ENCODE measurements at places on chromosomes 2 and 18.

DNA sequence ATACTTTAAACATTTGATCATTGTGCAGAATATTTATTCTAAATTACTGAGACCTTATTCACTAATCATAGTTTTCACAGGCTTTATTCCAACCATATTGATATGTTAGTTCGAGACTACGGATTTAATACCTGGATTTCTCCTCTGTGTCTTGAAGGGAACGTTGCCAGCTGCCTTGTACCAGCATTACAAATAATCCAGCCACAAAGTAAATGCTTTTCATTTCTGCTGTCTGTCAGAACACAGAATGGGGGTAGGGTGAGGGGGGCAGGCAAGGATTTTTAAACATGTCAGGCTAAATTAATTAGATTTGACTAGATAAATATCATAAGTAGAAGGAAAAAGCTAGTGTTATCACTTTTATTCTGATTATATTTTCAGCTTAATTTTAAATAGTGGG, 3.1 kb downstream of the GCG start:
- DNase-seq = no peak

- DNase-seq = no peak
These were observed 368.8 kb upstream of the CDH19 start for GRCh38 chr18:66972681-66973080.

DNA sequence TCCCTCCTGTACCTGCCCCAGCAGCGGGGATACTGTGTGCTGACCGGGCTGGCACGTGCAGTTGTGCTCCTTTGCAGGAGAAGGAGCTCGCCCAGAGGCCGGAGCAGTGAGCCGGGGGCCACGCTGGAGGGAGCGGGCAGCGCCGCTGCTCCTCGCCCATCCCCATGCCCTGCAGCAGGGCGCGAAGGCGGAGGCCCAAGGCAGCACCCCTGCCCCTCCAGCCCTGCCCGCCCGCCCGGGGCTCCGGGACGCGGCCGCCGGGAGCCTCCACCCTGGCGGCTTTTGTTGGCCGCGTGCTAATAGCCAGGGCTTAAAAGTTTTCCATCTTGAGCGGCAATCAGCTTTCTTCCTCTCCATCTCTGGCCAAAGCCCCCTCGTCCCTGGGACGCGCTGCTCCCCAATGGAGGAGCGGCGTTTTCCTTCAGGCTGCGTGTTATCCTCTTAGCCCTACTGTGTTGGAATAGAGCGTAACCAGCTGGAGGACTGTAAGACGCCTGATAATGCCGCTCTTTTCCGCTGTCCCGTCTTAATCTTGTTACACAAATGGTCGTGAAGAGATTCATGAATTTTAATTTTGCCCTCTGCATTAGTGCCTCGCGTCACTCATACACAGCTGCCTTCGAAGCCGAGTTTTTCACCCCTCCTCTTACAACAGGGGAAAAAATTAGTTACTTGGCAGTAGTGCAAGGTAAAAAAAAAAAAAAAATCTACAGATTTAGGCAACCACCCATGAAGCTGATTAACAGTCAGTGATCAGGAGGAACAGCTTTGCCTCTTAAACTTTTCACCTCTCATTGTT, 172.9 kb upstream of the SIX3 start:
- no peak for DNase-seq

GRCh38 chr18:8319798-8320489, 289.3 kb upstream of the RAB12 start:
- DNase-seq = peak; percentile 14

GRCh38 chr2:24945907-24946306, 25.8 kb downstream of the DNAJC27 start:
- DNase-seq = peak; percentile 14

DNA sequence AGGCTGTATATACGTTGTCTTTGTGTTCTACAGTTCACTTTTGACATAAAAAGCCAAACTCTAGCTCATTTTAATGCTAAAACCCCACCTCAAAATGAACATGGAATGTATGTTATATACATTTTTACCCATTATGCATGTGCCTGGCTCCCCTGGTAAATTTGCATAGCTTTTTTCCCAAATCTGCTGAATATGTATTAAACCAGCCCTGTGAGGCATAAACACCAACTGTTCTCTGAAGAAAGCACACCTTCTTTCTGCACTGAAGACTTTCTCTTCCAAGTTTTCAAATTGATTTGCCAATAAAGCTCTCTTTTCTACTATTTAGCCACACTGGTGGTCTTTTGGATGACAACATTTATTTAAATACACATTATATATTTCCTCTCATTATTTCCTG, 549.4 kb downstream of the TRIB2 start:
- DNase-seq = no peak

DNA sequence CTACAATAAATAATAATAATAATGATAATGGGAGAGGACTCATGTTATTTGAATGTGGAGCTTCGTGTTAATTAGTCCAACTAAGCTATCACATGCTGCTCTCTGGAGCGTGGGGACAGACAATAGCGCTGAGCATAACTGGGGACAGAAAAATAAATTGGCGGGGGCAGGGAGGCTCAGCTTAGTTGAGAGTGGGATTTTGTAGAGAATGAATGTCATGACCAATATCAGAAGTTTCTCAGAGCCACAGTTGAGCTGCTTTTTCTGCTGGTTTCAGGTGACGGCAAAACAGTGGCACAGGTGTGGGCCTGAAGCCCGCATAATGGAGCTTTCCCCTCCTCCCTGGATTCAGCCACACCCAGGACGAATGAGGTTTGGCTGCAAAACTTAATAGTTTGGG, 111.1 kb upstream of the CAB39 start:
- DNase-seq = no peak

DNA sequence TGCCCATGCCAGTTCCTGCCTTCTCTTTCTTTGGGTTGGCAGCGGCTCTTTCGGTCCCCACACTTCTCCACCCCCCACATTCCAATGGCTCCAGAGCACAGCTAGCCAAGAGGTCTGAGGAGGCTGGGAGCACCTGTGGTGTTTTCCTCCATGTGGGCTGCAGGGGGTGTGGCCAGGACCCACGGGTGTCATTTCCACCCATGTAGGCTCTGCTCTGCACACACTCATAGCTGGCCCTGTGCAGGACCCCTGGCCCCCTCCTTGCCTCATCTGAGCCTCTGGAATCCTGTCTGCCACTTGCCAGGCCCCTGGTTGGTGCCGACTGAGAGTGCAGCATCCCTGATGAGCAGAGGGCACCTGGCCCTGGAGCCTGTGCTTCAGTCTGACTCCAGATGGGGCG, 46.3 kb downstream of the DYSF start:
- no peak for DNase-seq

DNA sequence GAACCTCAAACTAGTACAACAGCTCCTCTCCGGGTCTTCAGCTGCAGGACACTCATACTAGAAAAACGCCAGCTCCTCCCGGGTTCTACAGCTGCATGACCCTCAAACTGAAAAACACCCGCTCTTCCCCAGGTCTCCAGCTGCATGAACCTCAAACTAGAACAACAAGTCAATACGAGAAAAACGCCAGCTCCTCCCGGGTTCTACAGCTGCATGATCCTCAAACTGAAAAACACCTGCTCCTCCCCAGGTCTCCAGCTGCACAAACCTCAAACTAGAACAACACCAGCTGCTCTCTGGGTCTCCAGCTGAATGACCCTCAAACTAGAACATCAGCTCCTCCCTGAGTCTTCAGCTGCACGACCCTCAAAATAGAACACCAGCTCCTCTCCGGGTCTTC, 315.0 kb upstream of the TFPI start:
- DNase-seq = no peak

DNA sequence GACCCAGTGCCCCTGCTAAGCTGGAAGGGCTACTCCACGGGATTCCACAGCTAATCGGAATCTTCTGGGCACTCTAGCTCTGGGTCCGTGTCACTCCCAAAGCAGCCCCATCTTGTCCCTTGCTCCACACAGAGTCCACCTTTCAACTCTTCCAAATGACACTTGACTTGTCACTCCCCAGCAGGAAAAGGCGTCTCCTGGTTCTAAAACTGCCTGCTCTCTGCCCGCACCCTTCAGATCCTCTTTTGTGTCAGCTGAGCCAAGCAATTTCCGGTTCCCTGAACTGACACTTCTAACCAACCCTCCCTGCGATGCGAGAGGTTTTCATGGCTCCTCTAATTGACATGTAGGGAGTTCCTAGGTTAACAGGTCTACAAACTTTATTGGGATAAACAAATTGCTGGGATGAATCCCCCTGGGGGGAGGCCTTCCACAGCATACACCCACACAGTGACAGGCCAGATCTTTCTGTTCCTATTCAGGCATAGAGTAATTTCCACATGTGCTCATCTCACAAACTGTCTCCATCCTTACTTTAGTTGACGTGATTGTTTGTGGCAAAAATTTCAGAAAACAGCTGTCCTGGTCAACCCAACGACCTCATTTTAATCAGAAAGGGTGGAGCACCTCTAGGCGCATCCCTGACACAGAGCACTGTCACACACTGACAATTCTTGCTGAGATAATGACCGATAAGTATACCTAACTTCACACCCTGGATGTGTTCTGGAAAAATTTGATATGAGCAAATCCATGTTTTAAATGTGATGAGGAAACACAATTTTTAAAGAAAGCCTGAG, 104.9 kb downstream of the RBMS1 start:
- peak; percentile 31 for DNase-seq

- DNase-seq = peak; percentile 17
These were observed 64.0 kb downstream of the SPIRE1 start for GRCh38 chr18:12593866-12594265.

- DNase-seq = no peak
These were observed 44.1 kb downstream of the EVA1A start for GRCh38 chr2:75516378-75517360.

- no peak for DNase-seq
These were observed 385.7 kb downstream of the MBD2 start for GRCh38 chr18:53838746-53839145.

DNA sequence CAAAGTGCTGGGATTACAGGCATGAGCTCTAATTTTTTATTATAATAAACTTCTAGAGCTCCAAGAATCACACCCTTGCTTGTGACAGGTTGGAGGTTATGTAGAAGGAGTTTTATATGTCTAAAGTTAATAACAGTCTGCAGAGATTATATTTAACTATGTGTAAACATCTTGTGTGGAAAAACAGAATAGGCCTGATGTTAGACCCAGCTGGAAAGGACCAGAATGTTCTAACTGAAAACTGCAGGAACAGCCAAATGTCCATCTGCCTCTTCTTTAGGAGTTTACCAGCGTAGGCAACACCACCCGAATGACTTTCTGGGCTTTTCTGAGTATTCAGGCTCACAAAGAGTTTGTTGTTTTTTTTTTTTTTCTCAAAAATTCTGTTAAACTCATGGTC, 67.1 kb upstream of the CDCA7 start:
- DNase-seq = no peak

DNA sequence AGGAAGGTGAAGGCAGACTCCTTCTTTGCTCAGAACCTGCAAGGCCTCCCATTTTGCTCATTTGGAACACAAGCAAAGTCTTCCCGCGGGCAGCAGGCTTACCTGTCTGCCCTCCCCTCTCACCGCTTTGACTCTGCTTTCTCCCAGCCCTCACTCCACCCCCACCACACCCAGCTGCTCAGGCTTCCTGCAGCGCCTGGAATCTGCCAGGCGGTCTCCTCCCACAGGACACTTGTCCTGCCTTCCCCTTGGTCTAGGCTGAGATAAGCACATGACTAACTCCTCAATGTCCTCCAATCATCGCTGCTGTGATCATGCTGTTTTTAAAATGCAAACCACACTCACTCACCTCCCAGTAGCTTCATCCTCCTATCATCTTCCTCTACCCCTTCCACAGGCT, 430.0 kb downstream of the ZNF516 start:
- no peak for DNase-seq

DNA sequence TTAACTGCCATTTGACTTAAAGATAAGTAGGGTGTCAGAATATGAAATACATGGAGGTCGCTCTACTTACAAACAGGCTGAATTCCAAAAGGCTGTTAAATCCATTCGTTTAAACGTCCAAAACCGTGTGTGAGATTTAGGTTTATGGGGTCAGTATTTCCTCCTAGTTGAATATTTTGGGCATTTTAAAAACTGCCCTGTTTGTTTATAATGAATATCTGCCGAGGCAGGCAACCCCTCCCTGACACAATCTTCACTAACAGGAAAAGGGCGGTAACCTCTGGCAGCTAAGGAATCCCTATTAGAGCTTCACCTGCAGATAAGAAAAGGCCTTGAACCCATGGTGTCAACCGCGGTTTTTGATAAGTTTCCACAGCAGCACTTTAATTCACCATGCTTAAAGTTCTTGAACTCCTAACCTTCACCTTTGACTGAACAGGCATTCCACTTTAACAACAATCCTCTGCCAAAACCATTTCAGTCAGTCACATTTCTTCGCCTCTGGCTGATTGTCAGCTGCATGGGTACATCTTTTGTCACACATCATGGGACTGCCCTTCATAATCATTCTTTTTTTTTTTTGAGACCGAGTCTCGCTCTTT, 17.8 kb downstream of the TRAK2 start:
- no peak for DNase-seq

GRCh38 chr18:51559902-51560287, 362.4 kb upstream of the MEX3C start:
- no peak for DNase-seq

DNA sequence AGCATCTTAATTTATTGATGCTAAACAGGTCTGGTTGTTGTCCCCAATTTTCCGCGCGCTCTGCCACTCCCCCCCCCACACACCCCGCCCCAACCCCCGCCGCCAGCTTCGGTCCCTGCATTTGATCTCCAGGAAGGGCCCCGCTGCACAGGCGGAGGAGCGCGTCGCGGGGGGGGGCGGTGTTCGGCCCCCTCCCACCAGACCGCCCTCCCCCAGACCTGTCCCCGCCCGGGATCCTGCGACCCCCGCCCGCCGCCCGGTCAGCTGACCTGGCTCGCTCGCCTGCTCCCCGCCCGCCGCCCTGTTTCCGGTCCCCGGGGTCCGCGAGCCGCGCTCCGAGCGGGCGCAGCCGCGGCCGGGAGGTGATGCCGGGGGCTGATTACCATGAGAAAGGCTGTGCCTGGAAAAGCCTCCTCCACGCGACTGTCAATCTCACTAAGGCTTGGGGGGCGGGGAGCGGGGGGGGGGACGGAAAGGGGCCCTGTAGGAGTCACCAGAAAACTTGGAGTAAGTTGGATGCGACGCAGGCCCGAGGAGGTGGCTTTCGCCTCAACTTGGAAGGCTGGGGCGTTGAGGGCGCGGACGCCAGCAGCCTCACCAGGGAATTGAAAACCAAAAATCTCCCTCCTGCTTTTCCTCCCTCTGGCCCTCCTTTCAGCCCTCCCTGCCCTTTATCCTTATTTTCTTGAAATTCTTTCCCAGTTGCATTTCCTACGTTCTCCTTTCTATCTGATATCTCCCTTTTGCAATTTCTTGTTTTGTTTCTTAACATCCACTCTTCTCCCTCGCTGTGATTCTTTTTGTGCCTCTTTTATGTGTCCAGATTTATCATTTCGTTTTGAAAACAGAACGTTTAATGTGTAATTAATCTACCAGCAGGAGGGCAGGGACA, 4.4 kb upstream of the ZEB2 start:
- DNase-seq = peak; percentile 49

- DNase-seq = no peak
These were observed 47.2 kb downstream of the SCG2 start for GRCh38 chr2:223554923-223555322.

GRCh38 chr18:68034296-68034695, 517.8 kb upstream of the DSEL start:
- DNase-seq = peak; percentile 84

- peak; percentile 43 for DNase-seq
These were observed 95.6 kb downstream of the TNFRSF11A start for GRCh38 chr18:62420513-62421209.

Data from fibroblast of skin of scalp (primary cell).